CD8-positive, alpha-beta memory T cell (primary cell): ENCODE measurements at places on chromosomes 1 and 21. TPM values are rescaled to one million over a fixed set of nuclear protein-coding genes. Genes with fewer than 3 reads are reported as not detected.

Gene INAVA
- 0.09 TPM for total RNA-seq

Gene MANEAL
- total RNA-seq, result 8.0 TPM

Gene LCK
- total RNA-seq, result 297 TPM

GRCh38 chr21:15749082-15749860 is 19.5 kb downstream of the USP25 start:
- no peak for DNase-seq
- H3K4me1 ChIP-seq, result peaks cover 61% of the 10 kb centered on the region
- H3K36me3 ChIP-seq, result no peaks in the 10 kb centered on the region
- H3K27ac ChIP-seq, result peak overlapping the region; percentile 45
- no peaks in the 10 kb centered on the region for H3K27me3 ChIP-seq
- no peak overlapping the region for H3K4me3 ChIP-seq

GRCh38 chr1:230682274-230682673 is 31.6 kb downstream of the AGT start:
- no peak overlapping the region for H3K27ac ChIP-seq
- H3K36me3 ChIP-seq, result peaks cover 64% of the 10 kb centered on the region
- H3K4me3 ChIP-seq, result no peak overlapping the region

DNA sequence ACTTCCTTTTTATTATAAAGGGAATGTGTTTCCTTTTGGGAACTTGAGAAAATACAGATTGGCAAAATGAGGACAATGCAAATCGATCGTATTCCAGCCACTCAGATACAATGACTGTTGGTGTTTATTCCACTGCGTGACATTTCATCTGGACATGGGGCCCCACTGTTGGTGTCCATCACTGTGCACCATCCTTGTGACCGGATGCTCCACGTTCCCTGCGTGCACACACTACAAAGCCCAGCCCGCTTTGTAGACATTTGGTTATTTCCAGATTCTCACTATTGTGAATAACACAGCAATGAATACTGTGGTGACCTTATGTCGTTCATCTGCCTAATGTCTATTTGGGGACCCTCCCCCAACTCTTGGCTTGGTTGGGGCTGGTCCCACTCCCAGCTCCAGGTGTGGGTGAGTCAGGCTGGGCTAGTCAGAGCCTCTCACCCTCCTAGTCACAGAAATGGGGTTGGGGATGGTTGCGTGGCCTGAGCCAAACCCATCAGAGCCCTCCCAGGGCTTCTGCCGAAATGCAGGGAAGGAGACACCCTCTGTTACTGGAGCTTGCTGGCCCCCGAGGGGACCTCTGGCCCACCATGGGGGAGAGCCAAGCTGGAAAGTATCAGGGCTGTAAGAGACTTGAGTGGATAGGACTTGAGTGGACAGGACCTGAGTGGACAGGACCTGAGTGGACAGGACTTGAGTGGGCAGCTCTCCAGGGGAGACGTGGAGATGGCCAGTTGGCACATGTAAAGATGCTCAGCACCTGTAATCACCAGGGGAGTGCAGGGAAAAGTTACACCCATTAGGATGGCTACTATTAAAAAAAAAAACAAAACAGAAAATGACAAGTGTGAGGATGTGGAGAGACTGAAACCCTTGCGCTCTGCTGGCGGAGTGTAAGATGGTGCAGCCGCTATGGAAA is 57.1 kb upstream of the ADARB1 start:
- no peak overlapping the region for H3K4me3 ChIP-seq
- H3K4me1 ChIP-seq, result no peaks in the 10 kb centered on the region
- DNase-seq, result no peak
- H3K27ac ChIP-seq, result no peak overlapping the region
- peaks cover 14% of the 10 kb centered on the region for H3K27me3 ChIP-seq

DNA sequence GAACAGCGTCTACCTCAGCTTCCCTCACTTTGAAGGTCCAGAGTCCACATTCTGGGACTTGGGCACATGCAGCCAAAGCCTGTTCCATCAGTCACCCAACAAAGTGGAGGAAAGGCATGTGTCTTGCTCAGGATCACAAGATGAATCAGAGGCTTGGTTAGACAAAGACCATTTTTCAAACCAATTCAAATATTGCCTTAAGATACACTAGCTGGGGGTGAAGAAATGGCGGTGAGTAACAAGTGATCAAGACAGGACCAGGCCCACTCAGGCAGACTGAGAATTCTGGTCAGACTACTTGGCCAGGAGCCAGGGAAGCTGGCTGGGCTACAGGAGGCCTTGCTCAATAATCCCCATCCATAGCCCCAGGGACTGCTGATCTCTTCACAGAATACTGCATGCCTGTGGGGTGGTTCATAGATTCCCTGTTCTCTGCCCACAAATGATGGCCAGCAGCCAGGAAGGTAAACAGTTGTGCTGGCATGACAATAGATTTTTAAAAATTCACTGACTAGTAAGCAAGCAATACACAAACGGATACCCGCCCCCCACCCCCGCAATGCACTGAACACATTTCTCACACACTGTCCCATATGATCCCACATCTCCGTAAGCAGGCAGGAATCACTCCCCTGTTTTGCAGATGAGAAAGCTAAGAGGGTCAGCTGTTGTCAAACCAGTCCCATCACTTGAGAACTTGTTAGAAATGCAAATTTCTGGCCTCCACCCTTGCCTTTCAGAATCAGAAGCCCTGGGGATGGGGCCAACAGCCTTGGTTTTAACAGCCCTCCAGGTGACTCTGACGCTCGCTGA is 27.2 kb downstream of the ERI3 start:
- no peak overlapping the region for H3K4me3 ChIP-seq
- no peak for DNase-seq

- DNase-seq, result no peak
- no peak overlapping the region for H3K4me3 ChIP-seq
- no peaks in the 10 kb centered on the region for H3K4me1 ChIP-seq
- no peaks in the 10 kb centered on the region for H3K36me3 ChIP-seq
- H3K27me3 ChIP-seq, result no peaks in the 10 kb centered on the region
- no peak overlapping the region for H3K27ac ChIP-seq
These were observed 39.0 kb upstream of the RGS5 start for GRCh38 chr1:163241746-163242145.
